ENCODE measurements at places on chromosomes 7 and 10.

DNA sequence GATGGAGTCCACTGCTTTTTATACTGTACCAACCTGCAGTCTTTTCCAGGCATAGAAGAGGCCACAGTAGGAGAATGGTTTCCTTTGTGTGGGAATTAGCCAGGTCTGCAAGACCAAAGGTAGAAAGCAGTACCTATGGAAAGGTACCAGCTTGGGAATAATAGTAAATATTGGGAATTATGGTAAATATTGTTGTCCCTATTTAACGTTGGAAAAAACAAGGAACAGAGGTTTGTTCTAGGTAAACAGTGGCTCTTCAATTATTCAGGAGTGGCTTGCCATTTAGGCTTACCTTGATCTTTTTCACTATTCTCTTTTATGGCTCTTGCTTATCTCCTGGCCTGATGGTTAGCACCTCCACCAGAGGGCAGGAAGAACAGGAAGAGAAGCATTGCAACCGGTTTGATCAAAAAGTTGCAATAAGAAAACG, 43.9 kb upstream of the GSAP start:
- no peak for DNase-seq

DNA sequence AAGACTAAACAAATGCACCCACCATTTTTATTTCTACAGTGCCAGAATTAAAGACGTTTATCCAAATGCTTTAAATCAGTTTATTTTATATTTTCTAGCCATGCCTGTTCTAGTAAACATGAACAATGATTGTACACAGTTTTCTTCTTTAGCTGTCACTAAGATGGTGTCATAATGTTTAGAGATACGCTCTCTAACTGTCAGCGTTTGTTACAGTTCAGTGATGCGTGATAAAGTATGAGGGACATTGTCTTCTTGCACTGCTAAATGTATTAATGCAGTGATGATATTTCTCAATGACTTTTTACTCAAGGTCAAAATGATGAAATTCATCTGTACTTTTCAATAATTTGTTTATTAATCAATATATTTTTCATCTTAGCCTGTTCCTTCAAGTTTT, 513.6 kb downstream of the ATRNL1 start:
- no peak for DNase-seq

DNA sequence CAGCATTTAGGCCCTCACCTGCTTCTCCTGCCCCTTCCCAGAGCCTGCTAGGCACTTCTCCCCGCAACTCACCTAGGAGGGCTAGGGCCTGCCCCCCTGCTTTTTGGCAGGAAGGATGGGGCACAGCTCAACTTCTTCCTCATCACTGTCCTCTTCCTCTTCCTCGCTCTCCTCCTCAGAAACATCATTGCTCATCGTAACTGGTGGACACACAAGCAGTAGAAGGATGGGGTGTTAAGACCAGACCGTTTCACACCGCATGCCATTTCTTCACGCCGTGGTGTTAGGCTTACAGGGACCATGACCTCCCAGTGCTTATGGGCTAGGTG, 1.6 kb downstream of the NPM3 start:
- no peak for DNase-seq

DNA sequence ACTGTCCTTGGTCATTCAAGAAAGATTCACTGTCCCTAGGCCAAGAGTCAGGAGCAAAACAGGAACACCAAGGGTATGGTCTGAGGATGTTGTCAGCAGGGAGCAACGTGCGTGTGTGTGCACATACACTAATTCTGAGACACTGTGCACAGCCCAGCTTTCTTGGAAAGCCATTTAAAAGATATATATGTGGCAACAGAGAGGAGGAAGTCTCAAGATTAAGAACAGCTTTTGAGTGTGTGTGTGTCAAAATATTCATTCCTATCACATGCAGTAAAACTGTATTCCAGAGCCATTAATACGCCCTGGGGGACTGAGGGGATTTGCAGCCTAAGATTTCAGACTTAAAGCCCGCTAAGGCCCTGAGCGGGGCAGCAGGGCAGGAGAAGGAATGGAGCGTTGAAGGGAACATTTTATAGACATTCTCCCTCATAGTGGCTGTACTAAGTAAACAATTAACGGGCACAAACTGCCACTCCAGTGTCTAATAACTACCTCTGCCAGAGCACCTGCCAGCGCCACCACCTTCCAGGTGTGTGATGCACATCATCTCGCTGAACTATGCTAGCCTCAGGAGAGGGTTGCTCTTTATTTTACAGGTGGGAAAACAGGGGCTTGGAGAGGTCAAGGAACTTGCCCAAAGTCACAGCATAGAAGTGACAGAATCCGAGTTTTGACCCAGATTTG, 2.0 kb downstream of the NOD1 start:
- no peak for DNase-seq

GRCh38 chr10:121747163-121747775, 149.0 kb upstream of the FGFR2 start:
- no peak for DNase-seq

GRCh38 chr10:130580975-130581374, 444.8 kb downstream of the GLRX3 start:
- no peak for DNase-seq

DNA sequence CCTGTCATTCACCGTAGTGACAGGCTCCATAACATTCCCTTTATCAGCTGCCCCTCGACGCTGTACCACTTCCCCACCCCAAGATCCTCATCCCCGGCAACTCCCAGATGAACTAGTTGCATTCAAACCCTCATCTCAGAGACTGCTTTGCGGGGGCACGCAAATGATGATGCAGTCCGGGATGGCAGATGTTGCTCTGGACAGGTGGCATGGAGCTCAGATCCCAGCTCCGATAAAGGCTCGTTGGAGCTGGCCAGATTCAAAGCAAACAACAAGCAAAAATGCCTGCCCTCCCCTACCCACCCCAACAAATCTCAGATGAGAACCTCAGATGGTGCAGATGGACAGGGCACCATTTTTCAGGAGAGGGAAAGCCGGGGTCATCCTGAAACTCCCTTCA, 46.7 kb downstream of the CARD11 start:
- DNase-seq = no peak

Data from NCI-H2107 (cell line).